GOT3 (cell line): ENCODE measurements at places on chromosomes 3 and 15.

DNA sequence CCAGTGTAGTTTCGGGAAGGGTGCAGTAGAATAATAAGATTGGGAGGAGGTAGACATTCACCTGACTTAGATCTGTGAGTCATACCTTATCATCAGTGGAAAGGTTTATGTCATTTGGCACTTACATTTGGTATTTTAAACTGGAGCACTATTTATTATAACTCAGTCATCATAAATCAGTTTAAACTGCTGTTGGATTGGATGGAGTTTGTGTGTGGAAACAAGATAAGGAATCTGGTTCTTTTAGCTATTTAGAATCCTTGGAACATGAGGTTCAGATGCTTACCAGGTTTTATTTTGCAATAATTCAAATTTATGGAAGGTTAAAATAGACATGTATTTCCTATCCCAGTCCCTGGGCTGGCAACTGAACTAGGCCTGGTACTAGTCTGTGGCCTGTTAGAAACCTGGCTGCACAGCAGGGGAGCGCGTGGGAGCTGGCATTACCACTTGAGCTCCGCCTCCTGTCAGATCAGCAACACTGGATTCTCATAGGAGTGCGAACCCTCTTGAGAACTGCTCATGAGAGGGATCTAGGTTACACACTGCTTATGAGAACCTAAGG is 34.5 kb downstream of the ZFAND6 start:
- no peak for DNase-seq

GRCh38 chr3:188729422-188729821 is 442.3 kb upstream of the TPRG1 start:
- DNase-seq = no peak

- DNase-seq = no peak
These were observed 63.1 kb downstream of the SERP1 start for GRCh38 chr3:150483226-150483625.

- no peak for DNase-seq
These were observed 465.1 kb upstream of the PDZRN3 start for GRCh38 chr3:74089814-74090213.

DNA sequence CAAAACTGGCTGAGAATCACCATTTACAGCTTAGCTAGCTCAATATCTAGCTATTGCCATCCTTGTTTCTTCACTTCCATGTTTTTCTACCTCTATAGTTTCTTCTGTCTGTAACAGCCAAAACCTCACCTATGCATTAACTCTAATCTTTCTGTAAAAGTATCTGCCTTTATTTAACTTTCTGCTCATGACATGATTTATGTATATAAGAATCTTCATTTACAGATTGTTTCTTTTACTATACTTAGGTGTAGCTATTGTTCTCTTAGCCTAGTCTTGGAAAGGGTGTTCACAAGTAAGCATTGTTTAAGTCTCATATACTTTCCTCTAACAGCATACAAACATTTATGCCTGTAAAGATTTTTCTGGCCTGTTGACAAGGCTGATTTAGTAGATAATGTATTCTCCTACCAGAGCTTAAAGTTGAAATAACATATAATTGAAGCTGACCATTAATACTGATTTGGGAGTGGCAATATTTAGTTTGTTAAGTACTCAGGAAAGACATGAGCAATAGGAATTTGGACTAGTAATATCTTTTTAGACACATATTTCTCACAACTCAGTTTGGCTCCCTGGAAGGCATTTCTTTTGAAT is 9.4 kb downstream of the FILIP1L start:
- DNase-seq = no peak

GRCh38 chr15:62795171-62795570 is 247.4 kb upstream of the TPM1 start:
- DNase-seq = no peak

GRCh38 chr15:79406210-79406609 is 25.9 kb upstream of the MINAR1 start:
- no peak for DNase-seq

- DNase-seq = peak; percentile 38
These were observed 60.0 kb downstream of the PIK3CB start for GRCh38 chr3:138774529-138775253.

- DNase-seq = no peak
These were observed 47.0 kb downstream of the ZNF609 start for GRCh38 chr15:64507293-64507802.

DNA sequence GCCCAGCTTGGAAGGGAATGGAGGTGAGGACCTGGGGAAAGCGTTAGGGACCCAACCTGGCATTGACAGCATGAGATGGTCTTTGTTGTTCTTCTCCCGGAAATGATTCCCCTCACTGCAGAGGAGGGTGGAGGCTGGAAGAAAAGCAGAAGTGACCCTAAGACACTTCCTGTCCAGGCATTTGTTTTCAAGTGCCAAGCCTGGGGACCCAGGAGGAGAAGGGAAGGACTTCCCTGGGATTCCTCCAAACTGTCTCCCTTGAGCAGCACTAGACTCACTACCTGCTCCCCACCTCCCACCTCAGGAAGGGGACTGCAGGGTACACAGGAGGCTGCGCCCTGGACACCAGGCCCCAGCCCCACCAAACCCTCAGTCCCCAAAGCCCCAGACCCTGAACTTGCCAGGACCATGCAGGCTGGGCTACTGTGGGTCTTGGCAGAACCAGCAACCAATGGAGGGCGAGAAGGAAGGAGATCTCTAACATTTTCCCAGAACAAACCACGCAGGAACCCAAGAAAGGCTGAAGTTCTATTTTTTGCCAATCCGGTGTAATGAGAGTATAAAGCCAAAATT is 9.8 kb upstream of the VIPR1 start:
- DNase-seq = no peak

DNA sequence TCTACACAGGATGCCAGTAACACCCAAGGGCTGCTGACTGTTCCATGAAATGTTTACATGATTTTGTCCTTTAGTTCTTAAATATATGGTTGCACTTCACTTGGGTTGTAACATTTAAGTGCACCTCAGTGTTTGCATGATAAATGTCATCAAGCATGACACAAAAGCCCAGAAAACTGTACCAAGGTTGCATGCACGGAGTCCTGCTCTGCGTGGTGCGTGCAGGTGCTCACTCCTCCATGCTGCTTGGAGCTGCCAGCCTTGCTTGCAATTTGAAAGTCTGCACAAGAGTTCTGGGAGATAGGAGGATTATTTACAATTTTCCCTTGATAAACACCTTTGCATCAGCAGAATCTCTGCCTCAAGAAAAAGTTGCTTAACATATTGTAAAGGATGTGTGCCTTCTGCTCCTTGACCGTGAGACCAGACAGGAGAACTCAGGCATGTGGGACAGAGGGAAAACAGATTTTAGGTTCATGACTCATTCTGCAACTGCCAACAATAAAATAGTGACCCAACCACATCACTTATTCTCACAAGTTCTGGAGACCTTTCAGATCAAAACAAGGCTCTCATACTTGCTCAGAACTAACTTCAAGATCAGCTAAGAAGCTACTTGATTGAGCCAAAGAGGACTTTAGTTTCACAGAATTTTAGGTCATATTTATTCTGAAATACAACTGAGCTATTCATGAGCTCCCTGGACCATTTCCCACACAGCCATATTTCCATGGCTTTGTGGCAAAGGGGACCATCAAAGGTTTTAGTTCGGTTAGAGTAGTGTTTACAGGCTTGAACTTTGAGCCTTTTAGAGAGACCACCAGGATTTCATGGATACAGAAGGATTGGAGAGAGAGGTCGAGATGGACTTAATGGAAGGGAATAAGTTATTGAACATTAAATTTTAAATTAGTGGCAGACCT is 128.4 kb upstream of the ZBED2 start:
- DNase-seq = no peak

- DNase-seq = no peak
These were observed 325.8 kb upstream of the CTNNB1 start for GRCh38 chr3:40873476-40873875.

DNA sequence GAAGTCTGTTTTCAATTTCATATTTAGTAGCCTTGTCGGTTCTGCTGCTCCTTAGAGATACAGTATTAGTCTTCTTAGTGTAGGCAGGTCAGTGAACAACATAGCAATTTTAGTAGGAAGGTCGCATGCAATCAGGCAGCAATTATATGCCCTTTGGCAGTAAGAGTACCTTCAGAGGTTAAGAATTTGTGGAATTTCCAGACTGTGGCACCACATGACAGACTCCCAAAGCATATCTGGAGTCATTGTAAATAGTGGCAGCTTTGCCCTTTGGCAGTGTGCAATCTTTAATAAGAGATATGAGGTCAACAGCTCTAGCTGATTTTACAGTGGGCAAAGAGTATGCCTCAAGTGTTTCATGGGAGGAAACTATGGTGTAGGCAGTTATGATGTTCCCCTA is 1532.5 kb upstream of the CADM2 start:
- no peak for DNase-seq

DNA sequence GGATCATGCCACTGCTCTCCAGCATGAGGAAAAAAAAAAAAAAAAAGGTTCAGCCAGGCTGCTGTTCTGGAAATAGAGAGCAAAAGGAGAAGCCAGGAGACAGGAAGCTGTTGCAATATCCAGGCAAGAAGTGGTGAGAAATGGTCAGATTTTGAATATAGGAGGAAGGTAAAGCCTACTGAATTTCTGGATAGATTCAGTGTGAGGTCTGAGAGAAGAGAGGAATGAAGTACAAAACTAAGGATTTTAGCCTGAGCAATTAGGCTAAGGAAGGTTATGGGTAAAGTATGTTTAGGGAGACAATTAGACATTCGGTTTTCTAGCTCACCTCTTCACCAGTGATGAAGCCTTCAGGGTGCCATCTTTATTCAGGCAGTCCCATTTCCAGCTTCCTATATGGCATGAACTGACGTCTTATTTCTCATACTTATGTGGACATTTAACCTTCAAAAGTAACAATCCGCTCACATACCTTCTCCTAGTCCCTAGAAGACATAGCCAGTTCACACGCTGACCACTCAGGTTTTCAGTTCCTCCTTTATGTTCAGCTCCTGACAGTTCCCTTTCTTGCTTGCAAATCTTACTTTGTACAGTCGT is 57.2 kb downstream of the KIF9 start:
- no peak for DNase-seq

- DNase-seq = no peak
These were observed 311.7 kb upstream of the ZNF717 start for GRCh38 chr3:76096836-76097588.

DNA sequence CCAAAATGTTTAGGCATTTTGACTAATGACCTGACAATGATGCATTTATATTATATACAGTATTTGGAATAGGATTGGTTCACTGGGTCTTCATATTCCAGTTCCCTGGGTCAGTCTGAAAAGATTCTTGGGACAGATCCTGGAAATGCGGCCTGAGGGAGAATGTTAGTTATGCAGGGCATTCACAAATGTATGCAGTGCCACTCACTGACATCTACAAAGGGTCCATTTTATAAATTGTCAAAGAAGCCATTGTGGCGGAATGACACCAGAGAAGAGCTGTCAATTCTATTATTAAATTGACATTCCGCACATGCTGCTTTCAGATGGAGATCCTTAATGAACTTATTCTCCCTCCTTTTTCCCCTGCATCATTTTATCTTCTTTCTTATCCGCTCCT is 176.6 kb downstream of the VGLL3 start:
- no peak for DNase-seq

GRCh38 chr15:55736756-55737155 is 6.2 kb downstream of the PRTG start:
- no peak for DNase-seq
